Activated naive CD8-positive, alpha-beta T cell treated with anti-CD3 and anti-CD28 coated beads for 36 hours (primary cell): ENCODE measurements at places on chromosomes 1 and 21.

DNA sequence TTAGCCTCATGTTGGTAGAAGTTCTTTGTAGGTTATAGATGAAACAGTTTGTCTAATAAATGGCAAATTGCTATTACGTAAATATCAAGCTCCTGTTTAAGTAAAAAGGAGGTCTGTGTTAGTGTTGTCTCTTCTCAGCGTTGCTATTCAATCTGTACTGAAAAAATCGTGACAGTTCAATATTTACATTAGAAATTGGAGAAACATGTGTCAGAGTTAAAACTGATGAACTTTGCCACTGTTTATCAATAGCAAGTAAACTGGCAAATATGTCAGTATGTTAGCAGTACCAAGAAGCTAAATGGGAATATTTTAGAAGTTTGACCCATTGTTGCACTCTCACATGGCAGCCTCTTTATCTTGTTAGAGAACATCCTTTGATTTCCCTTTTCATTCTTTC, 218.5 kb downstream of the GPR52 start:
- DNase-seq, result no peak

- no peak for DNase-seq
These were observed 134.2 kb downstream of the SYT2 start for GRCh38 chr1:202575918-202576653.

DNA sequence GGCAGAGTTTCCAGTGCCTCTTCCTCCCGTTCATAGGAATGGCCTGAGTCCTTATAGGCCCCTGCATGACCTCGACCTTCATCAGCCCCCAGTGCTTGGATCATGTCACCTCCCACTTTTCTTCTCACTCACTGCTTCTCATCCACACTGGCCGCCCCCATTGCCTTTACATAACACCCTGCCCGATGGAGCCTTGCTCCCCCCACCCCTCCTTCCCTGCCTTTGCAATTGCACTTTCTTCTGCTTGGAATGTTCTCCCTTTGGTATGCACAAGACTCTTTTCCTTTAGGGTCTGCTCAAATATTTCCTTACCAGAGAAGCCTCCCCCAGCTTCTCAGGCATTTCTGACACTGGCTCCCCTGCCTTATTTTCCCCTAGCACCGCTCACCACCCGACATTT, 125.2 kb upstream of the KCNJ6 start:
- no peak for DNase-seq

- DNase-seq, result peak; percentile 97
These were observed 14.8 kb upstream of the BTG2 start for GRCh38 chr1:203290261-203291089.

GRCh38 chr1:210232511-210233215, at the start of gene SERTAD4:
Gene SERTAD4, plus strand, starts transcription at chr1:210232796. Its CDS starts 5,165 bp downstream, at chr1:210237961.
- no peak for DNase-seq

DNA sequence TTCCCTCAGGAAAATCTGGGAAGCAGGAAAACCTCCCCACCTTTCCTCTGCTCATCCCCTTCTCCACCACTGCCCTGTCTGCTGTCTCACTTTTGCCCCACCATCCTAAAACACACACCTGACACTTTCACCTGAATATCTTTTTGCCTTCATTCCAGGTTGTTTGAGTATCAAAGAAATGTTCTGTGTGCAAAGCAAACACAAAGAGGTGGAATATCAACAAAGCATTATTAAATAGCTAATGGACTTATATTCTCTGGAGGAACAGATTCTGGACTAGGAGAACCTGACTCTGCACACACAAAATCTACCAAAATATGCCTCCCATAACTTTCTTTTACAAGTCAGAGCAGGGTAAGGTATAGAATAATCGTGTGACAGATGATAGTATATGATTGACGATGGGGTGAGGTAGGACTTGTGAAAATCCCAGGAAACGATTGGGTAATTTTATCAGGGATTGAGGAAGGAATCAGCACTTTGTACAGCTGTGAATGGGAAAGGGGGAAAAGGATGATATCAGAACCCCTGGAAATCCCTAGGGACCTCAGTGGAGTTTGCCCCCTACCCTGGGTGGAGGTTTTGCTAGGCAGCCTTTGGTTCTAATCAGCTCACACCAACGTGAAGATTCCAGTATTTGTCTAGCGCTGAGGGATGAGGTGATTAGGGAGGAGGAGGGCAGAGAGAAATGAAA, 87.7 kb downstream of the PROX1 start:
- no peak for DNase-seq

DNA sequence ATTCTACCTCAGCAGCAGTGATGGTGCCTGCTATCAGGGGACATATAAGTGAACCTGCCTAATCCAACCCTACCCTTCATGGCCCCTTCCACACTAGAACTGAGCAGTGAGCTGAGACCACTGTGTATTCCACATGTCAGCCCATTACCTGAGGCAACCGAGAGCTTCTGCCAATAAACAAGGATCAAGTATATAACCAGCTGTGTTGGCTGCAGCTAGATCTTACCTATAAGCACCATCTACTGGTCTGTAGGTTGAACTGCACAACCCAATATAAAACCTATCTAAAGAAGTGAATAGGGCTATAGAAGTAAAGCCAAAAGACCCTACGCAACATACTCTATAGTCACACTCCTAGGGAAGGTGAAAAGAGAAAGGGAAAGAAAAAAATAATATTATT, 376.9 kb downstream of the HHIPL2 start:
- no peak for DNase-seq

DNA sequence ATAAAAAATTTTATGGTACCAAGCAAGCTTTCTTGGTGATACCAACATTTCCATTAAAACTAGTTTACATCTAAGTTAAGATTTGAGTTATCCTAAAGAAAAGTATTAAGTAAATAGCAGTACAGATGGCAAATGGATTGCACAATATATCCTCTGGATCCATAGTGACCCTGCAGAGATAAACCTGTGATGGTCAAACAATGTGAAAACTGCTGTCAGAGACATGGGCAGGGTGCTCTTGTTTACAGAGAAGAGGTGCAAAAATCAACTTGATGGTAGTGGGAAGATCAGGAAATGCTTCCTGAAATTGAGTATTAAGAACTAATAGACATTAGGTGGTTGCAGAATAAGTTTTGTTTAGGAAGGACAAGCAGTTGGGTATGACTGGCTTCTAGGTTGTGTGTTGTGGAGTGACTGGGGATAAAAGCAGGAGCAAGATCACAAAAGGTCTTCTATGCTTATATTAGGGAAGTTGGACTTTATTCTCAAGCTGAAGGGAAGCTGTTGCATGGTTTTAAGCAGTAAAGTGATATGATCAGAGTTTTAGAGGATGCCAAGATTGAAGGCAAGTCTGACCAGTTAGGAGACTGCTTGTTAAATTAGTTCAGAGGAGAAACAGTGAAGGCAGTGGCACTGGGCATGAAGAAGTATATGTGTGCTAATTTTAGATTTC, 9.9 kb downstream of the TTC3 start:
- no peak for DNase-seq

DNA sequence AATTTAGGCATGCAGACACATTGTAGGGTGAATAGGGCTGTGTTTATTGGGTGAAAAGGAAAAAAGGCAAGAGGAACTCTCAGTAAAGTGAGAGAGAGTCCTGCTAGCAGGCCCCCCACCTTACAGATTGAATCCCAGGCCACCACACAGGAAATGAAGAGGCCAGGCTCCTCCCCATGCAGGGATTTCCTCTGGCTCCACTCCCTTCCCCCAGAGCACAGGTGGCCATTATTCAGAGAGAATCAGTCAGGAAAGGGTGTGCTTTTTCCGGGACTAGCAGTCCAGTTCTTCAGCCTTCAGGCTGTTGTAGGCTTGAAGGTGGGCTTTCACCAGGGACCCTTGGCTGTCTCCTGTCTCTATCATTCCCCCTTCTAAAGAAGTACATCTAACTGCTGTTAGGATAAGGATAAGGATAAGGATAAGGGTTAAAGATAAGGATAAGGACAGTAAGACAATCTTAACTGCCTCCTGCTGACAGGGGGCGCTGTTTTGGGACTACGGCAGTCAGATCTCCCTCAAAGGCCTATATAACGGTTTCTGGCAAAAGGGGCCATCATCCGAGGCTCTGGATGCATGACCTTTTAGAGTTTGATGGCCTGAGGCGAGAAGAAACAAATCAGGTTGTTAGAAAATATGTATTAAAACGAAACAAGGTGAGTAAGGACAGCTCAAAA, 26.3 kb downstream of the ZNF648 start:
- no peak for DNase-seq
